NCI-H2227 treated with DMSO at 0.1 percent for 48 hours (cell line): ENCODE measurements at places on chromosomes 1 and 21.
A peak's percentile ranks its signal among the peaks of the same experiment; 100 is the strongest.

- no peak for DNase-seq
These were observed 362 bp downstream of the ZBTB48 start for GRCh38 chr1:6580119-6580592.

DNA sequence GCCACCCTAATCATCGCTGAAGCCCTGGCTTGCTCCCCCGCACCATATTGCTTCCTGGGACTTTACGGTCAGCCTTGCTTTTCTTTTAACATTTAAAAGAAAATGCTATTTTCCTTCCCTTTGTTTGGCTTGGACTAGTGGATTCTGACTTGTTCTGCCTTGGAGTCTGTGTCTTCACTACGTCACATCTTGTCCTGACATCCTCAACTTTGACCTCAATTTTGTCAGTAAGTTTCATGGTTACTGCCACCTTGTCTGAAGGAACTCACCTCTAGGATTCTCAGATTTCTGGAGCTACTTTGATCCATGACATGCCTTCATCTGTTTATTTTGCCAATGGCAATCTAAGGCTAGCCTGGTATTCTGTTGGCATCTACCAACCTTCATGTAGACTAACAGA lies 4.3 kb downstream of the RNASEL start:
- DNase-seq = no peak

- no peak for DNase-seq
These were observed 60.2 kb upstream of the PBX1 start for GRCh38 chr1:164498792-164499191.

DNA sequence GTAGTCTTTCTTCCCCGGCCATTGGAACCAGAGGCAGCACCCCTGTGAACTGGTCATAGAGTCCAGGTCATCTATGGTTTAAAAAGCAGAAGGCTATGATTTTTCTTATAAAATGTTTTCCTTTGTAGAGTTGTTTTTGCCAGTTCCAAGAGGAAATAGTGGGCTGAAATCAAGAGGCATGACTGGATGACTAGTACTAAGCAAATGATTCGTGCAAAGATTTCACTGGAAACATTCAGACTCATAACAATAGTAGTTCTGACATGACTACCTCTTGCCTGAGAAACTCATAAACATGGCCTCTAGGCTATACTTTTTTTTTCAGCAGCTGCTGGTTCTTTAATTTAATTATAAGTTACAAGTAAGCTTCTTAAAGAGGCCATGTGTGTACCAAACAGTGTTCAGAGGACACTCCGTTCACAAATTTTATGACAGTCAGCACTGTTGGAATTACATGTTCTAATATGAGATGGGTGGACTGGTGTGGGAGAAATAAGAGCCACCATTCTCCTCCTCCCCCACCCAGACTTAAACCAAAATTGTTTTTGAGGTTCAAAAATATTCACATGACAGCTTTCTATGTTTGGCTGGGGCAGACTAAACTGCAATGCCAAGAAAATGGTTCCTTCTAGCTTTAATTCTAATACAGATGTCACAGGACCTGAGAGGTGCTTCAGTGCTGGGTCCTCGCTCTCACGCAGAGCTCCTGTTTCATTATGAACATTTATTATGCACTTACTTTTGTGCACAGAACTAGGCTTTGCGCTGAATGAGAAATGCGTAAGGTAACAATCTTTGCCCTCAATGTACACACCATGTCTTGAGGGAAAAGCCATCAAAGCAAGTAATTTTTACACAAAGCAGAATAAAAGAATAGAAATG lies 147.5 kb downstream of the ZC3H11B start:
- DNase-seq = no peak

DNA sequence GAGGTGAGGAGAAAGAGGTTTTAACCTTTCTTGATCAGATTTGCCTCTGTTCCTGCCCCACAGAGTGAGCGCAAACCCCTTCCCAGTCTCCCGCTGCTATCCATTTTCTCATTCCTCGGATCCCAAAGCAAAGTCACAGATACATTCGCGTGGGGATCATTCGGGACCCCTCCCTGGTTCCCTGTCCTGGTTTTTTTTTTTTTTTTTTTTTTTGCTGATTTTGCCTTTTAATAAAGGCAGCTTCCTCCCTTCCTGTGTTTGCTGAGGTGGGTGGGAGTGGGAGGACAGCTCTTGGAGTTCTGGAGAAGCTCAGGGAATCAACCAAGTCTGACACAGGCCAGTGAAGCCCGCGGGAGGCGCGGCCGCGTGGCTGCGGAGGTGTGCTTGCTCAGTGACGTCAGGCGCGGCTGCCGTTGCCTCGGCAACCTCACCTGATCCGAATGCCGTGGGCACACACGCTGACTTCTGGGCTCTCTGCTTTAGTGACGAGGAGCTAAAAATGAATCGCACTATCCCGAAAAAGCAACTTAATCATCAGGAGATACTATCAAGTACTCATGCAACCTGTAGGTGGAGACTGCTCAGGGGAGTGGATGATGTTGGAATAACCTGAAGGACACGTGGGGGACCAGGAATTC lies 106.4 kb downstream of the TBX19 start:
- peak; percentile 62 for DNase-seq

DNA sequence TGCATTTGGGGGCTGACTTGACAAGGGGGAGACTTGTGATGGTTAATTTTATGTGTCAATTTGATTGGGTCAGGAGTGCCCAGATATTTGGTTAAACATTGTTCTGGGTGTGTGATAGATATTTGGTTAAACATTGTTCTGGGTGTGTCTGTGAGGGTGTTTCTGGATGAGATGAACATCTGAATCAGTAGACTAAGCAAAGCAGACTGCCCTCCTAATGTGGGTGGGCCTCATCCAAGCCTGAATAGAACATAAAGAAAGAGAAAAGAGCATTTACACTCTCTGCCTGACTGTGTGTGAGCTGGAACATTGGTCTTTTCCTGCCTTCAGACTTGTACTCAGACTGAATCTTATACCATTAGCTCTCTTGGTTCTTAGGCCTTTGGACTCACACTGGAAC lies 113.5 kb downstream of the ODF2L start:
- DNase-seq = no peak

GRCh38 chr1:22153660-22154437 lies 11.0 kb upstream of the WNT4 start:
- DNase-seq = peak; percentile 16

GRCh38 chr1:90174246-90174645 lies 179.3 kb downstream of the ZNF326 start:
- DNase-seq = no peak

DNA sequence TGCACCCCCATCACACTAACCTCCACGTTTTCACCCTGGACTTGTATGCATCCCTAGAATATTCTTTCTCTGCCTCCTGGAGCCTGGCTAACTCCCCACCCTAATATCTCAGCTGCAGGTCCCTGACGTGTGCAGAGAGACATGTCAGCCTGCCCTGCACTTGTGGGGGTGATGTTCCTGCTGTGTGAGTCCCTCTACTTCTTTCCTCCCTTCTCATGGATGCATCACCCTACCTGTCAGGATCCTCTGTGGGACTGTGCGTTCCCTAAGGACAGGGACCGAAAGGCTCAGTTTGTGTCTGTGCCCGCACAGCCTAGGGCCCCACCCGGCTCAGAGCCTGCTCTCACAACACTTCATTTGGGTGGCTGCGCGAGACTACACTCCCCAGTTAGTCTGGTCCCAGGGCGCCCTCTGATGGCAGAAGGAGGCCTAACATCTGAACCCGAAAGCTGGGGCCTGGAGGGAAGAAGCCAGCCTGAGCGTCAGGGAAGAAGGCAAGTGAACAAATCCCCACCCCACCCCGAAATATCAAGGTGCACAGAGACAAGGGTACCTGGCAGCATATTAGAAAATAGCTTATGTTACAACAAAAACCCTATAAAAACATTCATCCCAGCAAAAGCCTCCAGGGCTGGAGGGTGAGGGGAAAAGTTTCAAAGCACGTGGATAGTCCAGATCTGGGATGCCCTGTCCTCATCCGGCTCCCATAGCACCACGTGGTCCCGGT lies 3.7 kb downstream of the CD52 start:
- DNase-seq = peak; percentile 59

- DNase-seq = no peak
These were observed 52.1 kb upstream of the F3 start for GRCh38 chr1:94593611-94594010.
